Activated CD4-positive, alpha-beta T cell treated with anti-CD3 and anti-CD28 coated beads, Interleukin-2, amount 50 U/mL, for 24 hours (primary cell): ENCODE measurements at places on chromosomes 1 and 21.

DNA sequence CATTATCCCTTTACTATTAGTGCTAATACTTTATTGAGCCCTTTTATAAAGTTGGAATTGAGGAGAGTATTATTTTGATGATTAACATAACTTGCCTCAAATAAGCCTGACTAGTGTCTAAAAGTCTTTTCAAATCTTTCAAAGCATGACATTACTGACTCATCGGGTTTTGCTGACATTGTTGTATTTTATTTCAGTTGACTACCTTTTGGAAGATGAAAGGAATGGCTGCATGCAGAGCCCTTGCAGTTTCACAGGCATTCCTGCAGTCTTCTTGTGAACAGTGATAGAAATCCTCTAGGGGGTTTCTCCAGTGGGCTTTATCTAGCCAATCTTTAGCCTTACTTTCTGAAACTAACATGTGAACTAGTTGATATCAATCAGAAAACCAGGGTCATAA, 43.0 kb upstream of the TMEM61 start:
- DNase-seq = no peak

- no peak for DNase-seq
These were observed 685.3 kb upstream of the ADGRL2 start for GRCh38 chr1:81115422-81115821.

DNA sequence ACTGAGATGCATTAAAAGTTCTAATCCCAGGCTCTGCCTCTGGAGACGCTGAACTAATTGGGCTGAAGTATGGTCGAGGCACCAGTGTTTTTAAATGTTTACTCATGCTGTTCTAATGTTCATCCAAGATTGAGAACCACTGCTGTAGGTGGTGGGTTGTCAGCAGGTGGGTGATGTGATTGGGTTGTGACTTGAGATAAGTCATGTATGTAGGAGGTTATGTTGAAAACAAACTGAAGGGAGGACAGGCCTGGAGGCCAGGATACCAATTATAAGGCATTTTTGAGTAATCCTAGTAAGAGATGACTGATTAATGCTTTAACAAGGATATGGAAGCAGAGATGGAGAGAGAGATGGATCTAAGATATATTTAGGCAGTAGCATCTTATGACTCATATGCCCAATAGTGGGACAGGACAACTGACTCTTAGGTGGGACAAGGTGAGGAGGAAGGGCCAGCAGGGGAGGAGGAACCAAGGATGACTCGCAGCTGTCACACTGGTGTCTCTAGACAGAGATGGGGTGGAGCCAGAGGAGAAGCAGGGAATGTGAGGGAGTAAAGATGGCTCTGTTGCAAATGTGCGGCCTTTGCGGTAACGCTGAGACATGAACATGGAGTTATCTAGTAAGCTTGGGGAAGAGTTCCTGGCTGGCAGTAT, 29.3 kb downstream of the RAB4A start:
- no peak for DNase-seq

- no peak for DNase-seq
These were observed 12.8 kb downstream of the THEMIS2 start for GRCh38 chr1:27885114-27885528.

GRCh38 chr21:25836396-25836795, 101.6 kb downstream of the GABPA start:
- DNase-seq = no peak

DNA sequence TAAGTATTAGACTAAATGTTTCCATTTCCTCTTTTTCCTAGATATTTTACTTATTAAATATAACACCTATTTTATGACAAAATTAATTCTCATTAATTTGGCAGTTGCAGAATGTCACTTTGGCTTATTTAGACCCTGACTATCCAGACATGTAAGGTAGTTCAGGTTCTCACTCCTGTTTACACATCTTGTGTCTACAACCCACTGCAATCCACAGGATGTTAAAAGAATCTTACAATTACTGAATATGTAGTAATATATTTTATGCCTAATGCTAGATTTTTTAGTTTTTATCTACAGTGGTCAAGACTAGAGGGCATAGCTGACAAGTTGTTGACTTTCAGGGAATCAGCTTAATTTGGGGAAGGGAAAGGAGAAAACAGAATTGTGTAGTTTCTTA, 346.7 kb downstream of the USP25 start:
- no peak for DNase-seq

- no peak for DNase-seq
These were observed 254.4 kb downstream of the FAM72C start for GRCh38 chr1:143717434-143717833.
